ENCODE measurements at places on chromosomes 5 and 9. TPM values are rescaled to one million over a fixed set of nuclear protein-coding genes. Genes with fewer than 3 reads are reported as not detected.

Gene LHX3
- not detected for total RNA-seq

DNA sequence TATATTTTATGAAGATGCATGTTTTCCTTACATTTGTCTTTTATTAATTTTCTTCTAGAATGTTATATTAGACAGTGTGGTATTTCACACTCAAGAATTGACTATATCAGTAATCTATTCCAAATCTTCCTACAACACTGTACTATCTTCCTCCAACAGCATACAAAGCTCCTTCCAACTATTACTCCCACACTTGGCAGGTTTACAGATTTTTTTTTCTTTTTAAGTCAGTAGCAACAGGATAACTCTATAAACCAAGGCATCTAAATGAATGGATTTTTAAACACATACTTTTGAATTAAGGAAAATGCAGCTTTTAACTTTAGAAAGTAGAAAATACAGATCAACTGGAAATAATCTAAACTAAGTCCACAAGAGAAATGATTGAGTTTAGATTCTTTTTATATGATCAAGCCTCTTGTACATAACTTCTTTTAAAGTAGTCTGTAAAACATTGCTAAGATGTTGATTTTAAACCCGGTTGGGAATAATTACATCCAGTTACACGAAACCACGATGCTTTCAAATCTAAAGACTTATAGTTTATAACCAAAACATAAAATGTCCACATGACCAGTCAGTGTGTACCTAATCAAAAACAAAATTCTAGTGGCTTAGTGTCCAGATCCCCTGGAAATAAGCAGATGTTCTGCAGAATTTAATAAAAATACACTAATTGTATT is 281.6 kb downstream of the ADAMTS6 start:
- H3K4me1 ChIP-seq: no peaks in the 10 kb centered on the region
- no peak overlapping the region for H3K27ac ChIP-seq
- no peak for DNase-seq
- no peaks in the 10 kb centered on the region for H3K36me3 ChIP-seq
- no peaks in the 10 kb centered on the region for H3K27me3 ChIP-seq

Gene SCGB3A1
- not detected for total RNA-seq

- H3K27me3 ChIP-seq: no peaks in the 10 kb centered on the region
- DNase-seq: no peak
- H3K27ac ChIP-seq: no peak overlapping the region
- H3K4me3 ChIP-seq: no peak overlapping the region
- H3K36me3 ChIP-seq: 0 out of 2 replicates have a peak, but pooled peaks cover 13% of the 10 kb centered on the region
Measured at GRCh38 chr5:159341906-159342310, 11.6 kb upstream of the IL12B start.

Gene OTULINL
- total RNA-seq: 7.0 TPM

GRCh38 chr5:159864885-159865691 is 51.2 kb upstream of the ADRA1B start:
- no peak for DNase-seq
- no peaks in the 10 kb centered on the region for H3K4me1 ChIP-seq
- no peak overlapping the region for H3K4me3 ChIP-seq

DNA sequence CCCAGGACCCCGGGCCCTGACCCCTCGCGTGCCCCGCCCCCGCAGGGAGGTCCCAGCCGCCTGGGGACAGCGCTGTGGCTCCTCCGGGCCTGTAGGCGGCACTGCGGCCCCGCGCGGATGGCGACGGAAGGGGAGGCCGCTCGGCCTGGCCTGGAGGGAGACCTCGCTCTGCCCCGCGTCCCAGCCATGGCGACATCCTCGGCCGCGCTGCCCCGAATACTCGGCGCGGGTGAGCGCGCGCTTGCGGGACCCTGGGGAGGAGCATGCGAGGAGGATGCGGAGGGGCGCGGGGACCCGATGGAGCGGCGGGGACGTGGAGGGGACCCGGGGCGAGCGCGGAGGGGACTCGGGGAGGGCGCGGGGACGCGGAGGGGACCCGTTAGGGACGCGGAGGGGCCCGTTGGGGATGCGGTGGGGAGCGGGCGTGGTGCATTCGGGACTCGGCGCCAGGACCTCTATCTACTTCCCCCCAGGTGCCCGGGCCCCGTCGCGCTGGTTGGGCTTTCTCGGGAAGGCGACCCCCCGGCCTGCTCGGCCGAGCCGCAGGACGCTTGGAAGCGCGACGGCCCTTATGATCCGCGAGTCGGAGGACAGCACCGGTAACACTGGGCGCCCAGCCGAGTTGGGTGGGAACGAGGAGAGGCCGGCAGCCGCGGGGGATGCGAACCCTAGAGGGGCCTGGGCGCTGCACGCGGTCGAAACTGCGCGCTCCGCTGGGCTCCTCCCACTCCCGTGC is at the start of gene MRPS2:
Gene MRPS2, plus strand, starts transcription at position 158 of the 736 bp plus-strand sequence. Its CDS starts 29 bp downstream, at position 187.
- H3K27me3 ChIP-seq: no peaks in the 10 kb centered on the region
- H3K36me3 ChIP-seq: peaks cover 18% of the 10 kb centered on the region
- H3K4me1 ChIP-seq: no peaks in the 10 kb centered on the region
- peak within 1 kb of the TSS; percentile 92 for H3K4me3 ChIP-seq

DNA sequence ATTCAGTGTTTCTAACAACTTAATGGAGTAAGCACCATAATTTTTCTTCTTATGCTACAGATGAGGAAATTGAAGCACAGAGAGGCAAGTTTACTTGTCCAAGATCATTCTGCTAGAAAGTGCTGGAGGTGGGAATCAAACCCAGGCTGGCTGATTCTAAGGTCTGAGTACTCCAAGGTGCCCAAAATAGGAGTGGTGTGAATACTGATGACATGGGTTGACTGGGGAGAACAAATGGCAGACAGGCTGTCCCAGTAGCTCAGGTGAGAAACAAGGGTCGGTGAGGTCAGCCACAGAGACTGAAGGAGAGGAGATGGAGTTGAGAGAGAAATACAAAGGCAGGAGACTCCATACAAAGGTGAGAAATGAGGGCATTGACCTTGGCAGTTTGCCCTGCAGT is 144.5 kb upstream of the EGFLAM start:
- H3K27me3 ChIP-seq: no peaks in the 10 kb centered on the region
- no peak overlapping the region for H3K27ac ChIP-seq
- DNase-seq: no peak
- no peaks in the 10 kb centered on the region for H3K36me3 ChIP-seq
- H3K4me3 ChIP-seq: no peak overlapping the region

Gene CARD9
- total RNA-seq: 5.6 TPM

- H3K27ac ChIP-seq: no peak overlapping the region
- H3K4me3 ChIP-seq: no peak overlapping the region
- H3K36me3 ChIP-seq: no peaks in the 10 kb centered on the region
- H3K4me1 ChIP-seq: no peaks in the 10 kb centered on the region
- no peak for DNase-seq
Measured at GRCh38 chr5:98415663-98416062, 357.8 kb upstream of the RGMB start.

DNA sequence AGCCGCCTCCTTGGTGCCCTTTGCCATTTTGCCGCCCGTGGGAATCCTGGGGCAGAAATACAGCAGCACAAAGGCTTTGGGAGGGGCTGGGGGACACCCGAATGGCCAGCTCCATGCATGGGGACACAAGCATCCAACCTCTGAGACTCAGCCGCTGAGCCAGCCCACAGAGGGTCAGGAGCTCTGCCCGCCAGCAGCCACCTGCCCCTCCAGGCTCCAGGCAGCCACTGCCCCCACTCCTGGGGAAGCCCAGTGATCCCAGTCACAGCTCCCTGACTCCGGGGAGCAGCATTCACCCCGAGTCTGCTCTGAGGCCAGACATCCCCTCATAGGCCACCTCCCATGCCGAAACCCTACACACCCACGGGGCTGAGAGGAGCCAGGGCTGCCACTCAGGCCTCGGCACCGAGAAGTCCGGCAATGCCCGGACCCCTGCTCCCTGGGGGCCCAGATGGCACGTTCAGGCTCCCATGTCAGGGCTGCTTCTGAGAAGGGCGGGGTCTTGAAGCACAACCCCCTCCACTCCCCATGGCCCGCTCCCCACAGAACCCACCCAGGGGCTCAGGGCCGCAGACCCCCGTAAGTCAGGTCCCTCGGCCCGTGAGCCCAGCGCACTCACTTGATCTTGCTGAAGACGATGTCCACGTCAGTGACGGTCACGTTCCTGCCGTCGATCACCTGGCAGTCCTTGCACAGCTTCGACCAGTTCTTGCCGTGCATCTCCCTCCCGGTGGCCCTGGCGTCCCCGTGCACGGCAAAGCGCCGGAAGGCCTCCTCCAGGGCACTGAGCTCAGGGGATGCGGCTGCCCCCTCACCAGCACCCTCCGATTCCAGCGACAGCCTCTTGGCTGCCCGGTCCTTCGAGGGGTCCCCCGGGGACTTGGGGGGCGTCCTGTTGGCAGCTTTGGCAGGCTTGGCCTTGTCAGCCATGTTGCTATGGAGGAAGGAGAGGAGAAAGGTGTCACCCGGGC is 15.7 kb downstream of the TPPP start:
- peak; percentile 30 for DNase-seq
- no peak overlapping the region for H3K4me3 ChIP-seq
- no peaks in the 10 kb centered on the region for H3K27me3 ChIP-seq
- H3K36me3 ChIP-seq: no peaks in the 10 kb centered on the region
